8988T (cell line): ENCODE measurements at places on chromosomes 12 and 14.

GRCh38 chr14:49944501-49944900 lies 51.6 kb downstream of the ARF6 start:
- DNase-seq: no peak

DNA sequence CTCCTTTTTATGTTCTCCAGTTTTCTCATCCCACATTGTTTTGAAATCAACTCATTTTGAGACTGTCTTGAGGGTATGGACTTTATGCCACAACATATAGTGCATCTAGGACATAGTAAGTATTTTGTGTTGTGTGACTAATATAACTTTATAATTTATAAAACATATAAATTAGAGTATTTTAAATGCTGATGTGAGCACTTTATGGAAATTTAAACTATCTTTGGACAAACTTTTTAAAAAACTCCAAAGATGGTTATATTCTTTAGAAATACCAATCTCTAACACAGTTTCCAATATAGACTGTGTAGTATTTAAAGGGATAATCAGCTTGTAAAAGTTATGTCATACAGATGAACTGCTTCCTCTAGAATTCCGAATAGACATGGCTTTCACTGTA lies 87.4 kb downstream of the LRIG3 start:
- no peak for DNase-seq

DNA sequence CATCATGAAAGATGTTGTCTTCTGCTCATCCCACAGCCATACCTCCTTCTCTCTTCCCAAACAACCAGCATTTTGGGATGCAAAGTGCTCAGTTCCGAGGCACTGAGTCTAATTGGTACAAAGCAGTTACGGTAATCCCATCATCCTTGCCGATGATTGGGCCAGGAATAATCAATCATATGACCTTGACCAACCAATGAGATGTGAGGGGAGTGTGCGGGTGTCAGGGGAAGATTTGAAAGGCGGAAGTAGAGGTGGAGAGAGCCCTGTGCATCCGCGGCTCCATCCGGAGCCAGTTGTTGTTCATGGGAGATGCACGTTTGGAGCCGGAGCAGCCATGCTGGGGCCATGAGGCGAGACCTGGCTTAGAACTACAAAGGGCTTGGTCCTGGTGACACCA lies 67.3 kb downstream of the SYNE3 start:
- no peak for DNase-seq

DNA sequence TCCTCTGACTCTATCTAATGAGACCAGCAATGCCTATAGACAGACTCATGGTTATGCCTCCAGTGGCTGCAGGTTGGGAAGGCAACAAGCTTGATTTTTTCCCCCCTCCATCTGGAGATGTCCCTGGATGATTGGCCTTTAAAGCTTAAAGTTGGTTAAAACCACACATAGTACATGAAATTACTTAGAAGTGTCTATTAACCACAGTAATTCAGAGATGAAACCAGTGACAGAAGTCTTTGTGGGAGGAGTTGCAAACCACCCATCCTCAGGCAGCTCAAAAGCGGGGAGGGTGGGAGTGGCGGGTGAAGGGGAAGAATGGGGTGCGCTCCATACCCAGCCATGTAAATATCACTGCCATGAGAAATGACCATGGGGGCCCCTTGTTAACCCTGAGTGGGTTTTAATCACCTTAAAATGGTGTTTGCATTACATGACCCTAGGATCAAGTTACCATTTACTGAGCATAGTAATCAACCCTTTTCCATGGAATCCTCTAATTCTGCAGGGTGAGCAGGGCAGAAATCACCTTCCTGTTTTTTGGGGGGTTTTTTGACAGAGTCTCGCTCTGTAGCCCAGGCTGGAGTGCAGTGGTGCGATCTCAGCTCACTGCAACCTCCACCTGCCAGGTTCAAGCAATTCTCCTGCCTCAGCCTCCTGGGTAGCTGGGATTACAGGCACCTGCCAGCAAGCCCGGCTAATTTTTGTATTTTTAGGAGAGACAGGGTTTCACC lies 133.5 kb downstream of the FOXN3 start:
- DNase-seq: no peak

GRCh38 chr12:52142431-52142830 lies 49.4 kb downstream of the KRT80 start:
- DNase-seq: no peak

- no peak for DNase-seq
Measured at GRCh38 chr12:98873776-98874175, 228.7 kb downstream of the APAF1 start.

DNA sequence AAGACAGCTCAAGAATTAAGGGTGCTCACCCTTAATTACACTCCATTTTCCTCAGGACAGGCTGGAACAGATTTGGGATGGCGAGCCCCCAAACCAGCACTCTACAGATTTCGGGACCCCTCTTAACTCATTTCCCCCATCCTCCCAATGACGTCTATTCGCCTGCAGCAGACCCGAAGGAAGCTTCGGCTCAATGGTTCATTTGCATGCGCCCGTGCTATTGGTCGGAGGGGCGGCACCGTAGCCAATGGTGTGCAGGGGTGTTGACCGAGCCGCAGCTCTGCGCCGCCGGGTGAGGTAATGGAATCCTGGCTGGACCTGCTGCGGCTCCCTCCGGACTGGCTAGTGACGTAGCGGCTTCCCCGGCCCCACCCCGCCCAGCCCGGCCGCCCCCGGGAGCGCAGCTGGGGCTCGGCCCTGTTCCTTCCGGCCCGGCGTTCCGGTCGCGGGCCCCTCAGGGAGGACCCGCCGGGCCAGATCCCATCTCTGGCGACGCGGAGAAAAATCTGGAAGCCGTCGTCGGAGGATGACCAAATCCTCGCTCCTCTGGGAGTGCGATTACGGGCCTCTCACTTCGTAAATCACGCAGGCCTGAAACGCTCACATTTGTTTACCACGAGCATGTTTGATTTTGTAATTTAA lies 18.3 kb upstream of the NR4A1 start:
- peak; percentile 99 for DNase-seq
